ENCODE measurements at places on chromosomes 7 and 10.

DNA sequence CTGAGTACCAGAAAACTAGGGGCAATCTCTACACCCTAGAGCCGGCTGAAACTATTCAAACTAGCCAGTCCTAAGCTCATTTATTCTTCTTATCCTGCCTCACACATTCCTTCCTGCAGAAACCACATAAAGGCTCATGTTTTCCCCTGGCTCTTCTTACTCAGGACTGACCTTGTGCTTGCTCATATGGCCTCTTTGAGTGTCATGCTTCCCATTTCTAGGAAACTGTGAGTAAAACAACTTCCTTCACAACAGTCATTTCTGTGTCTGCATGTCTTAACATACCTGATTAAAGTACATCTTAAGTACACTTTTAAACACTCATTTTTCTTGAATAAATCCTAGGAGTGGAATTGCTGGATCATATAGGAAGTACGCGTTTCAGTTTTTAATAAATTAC, 52.3 kb upstream of the KIAA1217 start:
- no peak for DNase-seq

DNA sequence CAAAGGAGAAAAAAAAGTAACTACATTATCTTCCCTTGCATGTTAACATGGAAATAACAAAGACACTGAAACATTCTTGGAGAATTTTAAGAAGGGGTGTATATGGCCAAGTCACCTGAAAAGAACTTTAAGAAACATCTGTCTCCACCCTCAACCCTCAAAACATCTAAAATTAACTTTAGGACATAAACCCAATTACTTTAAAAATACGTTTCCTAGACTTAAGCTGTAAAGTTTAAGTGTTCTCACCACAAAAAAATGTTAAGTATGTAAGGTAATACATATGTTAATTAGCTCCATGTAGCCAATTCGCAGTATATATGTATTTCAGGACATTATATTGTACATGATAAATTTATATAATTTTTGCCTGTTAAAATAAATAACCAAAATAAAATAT, 71.1 kb upstream of the GLCCI1 start:
- no peak for DNase-seq

DNA sequence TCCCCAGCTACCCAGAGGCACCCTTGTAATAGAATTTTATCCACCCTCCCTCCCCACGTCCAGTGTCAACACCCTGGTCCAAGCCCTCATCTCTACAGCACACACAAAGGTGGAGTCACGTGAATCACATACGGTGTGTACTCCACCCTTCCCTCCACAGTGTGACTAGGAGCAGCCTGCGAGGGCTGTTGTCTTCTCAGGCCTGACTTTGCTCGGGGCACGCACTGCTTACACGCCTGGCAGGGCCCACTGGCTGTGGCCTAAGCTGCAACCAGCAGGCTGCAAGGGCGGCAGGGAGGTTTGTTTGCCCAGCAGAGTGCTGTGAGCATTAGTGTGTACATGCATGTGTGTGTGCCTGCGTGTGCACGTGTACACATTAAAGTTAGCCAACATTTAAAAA, 93.7 kb downstream of the COBL start:
- no peak for DNase-seq

- DNase-seq = no peak
Observed at GRCh38 chr7:98528079-98528478, 89.0 kb upstream of the NPTX2 start.

DNA sequence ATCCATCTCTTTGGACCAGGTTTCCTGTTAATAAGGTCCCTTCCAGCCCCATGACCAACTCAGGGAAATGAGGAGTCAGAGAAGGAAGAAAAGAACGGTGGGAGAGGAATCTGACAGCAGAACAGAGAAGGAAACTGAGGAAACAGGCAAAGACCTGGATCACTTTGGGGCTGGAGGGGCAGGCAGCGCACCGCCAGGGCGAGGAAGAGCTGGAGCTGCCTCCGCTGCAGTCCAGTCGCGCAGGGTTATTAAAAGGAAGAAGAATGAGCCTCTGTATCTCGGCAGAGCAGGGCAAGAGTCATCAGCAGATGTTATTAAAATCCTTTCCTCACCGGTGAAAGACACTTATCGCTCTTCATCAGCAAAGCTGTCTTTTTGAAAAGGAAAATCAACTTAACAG, 37.7 kb upstream of the R3HCC1L start:
- no peak for DNase-seq

GRCh38 chr10:110340122-110340521, 35.4 kb upstream of the SMNDC1 start:
- no peak for DNase-seq

GRCh38 chr10:8305876-8306652, 251.6 kb downstream of the GATA3 start:
- no peak for DNase-seq

DNA sequence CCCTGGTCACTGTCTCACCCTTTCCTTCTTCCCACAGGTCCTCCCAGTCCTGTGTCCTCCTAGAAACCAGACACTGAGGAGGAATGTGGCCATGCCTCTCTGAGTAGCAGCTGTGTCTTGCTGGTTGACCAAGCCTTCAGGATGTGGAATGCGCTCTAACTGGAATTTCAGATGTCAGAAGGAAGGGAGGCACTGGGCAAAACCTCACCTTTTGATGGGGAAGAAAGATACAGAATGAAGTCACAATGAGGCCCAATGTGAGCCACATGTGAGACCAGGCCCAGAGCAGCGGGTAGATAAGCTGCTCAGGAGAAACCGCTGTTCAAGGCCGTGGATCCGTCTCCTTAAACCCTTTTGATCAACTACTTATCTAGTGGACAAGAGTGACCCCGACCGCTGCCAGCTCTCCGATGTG, 54.8 kb upstream of the ECHDC3 start:
- no peak for DNase-seq

DNA sequence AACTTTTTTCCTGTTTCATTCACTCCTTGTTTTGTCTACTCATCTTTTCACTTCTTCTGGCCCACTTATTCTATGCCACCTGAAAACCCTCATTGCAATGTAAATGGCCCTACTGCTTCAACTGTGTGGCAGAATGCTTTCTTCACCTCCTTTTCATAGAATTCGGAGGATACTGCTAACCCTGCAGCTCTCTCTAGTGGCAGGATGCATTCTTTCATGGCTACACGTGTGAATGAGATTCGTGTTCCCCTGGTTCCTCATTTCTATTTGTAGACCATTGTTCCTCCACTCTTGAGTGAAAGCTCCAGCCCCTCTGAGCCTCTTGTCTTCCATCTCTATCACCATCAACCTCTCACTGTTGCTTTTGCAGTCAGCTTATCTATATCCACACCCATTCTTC, 20.9 kb upstream of the CYP26C1 start:
- no peak for DNase-seq

- DNase-seq = no peak
Observed at GRCh38 chr7:45712872-45713668, 138.9 kb downstream of the ADCY1 start.

DNA sequence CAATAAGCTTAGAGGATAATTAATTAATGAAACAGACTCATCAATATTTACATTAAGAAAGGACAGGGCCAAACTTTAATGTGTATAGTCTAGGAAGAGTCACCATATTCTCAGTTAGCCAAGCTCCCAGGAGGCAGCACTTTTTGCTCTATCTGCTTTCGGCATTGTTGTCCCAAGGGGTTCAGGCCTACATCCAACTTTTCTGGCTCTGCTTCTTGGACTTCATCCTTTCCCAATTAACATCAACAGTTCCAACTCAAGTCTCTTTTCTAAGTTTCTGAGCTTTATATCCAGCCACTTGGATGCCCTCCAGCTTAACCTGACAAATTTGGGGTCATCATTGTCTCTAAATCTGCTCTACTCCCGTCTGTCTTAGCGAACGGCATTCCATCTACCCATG, 42.8 kb downstream of the GLI3 start:
- no peak for DNase-seq

- no peak for DNase-seq
Observed at GRCh38 chr7:45180084-45180986, 22.7 kb downstream of the RAMP3 start.

DNA sequence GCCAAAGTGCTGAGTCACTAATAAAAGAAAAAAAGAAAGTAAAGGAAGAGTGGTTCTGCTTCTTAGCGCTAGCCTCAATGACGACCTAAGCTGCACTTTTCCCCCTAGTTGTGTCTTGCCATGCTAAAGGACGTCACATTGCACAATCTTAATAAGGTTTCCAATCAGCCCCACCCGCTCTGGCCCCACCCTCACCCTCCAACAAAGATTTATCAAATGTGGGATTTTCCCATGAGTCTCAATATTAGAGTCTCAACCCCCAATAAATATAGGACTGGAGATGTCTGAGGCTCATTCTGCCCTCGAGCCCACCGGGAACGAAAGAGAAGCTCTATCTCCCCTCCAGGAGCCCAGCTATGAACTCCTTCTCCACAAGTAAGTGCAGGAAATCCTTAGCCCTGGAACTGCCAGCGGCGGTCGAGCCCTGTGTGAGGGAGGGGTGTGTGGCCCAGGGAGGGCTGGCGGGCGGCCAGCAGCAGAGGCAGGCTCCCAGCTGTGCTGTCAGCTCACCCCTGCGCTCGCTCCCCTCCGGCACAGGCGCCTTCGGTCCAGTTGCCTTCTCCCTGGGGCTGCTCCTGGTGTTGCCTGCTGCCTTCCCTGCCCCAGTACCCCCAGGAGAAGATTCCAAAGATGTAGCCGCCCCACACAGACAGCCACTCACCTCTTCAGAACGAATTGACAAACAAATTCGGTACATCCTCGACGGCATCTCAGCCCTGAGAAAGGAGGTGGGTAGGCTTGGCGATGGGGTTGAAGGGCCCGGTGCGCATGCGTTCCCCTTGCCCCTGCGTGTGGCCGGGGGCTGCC, at the start of gene IL6:
Gene IL6, plus strand, starts transcription at position 294 of the 807 bp plus-strand sequence. Its CDS starts 63 bp downstream, at position 357.
- peak; percentile 85 for DNase-seq

GRCh38 chr7:131642429-131642828, 86.0 kb upstream of the PODXL start:
- DNase-seq = no peak

DNA sequence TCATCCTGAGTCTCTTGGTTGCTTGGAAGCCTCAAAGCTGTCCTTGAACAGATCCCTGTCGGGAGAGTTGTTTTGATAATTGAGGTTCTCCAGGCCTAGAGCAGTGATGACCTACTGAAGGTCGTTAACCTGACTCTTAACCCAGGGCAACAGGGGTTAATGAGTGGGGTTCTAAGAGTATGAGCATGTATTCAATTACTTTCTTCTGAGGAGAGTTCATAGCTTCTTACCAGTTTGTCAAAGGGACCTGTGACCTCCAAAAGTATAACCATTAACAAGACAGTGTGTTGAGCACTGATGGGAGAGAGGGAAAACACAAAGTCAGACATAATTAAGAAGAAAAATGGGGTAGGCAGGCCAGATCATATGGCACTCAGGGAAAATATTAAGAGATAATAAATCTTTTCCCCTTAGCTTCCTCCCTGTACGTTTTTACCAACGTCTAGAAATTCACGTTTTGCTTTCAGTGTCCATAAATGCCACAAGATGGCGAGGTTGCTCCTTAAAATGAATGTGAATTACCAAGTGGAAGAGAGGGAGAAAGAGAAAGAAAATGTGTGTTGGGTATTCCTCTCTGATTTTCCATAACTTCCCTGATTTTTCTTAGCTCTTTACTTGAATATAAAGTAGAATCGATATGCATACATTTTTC, 97.6 kb downstream of the SUGCT start:
- peak; percentile 19 for DNase-seq

DNA sequence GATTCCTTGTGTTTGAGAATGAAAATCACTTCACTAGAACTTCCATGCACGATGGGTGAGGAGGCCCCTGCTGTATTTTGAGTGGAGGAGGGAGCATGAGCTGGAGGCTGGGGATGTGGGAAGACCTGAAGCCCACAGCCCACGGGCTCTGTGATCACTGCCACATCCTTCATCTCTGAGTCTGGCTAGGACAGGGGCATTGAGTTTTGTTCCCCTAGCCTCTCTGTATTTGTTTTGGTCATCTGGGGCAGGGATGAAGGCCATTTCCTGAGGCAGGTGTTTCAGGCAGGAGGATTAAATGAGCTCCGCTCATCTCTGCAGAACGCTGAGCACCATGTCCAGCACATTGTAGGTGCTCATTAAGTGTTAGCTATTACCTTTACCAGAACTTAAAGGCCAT, 293.6 kb downstream of the GLRX3 start:
- no peak for DNase-seq

DNA sequence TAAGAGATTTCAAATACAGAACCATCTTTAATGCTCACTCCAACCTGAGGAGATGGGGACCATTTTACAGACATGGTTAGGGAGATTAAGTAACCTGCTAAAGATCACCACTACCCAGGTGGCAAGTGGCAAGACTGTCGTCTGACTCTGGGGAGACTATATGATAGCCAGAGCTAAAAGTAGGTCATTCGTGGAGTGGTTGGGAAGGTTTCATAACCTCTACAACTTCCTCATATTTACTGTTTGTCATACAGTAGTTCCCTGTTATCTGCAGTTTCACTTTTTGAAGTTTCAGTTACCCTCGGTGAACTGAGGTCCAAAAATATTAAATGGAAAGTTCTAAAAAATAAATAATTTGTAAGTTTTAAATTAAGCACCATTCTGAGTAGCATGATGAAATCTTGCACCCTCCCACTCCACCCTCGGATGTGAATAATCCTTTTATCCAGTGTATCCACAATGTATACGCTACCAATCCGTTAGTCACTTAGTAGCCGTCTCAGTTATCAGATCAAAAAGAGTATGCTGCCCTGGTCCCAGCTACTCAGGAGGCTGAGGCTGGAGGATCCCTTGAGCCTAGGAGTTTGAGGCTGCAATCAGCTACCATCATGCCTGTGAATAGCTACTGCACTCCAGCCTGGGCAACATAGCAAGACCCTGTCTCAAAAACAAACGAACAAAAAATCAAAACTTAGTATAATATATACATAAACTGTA, 14.9 kb upstream of the LGI1 start:
- no peak for DNase-seq

DNA sequence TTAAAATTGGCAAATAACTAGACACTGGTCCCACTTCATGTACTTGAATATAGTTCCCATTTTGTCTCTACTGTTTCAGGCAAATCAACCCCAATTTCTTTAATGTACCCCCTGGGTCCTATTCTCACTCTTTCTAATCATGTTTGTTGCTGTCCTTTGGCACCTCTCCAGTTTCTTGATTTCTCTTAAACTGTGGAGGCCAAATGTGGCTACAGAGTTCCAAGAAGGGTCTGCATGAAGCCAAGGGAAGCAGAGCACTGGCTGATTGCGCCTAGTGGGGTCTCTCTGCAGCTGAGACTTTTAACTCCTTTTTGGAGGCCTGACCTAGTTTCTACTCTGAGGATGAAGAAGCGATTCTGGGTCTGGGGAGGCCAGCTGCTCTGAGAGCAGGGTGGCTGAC, 6.7 kb upstream of the ADAM12 start:
- DNase-seq = no peak

- DNase-seq = peak; percentile 49
Observed at GRCh38 chr7:100435401-100436304, 644 bp downstream of the PPP1R35 start.

GRCh38 chr10:63219749-63220148, 86.6 kb downstream of the NRBF2 start:
- no peak for DNase-seq

- DNase-seq = peak; percentile 35
Observed at GRCh38 chr7:94655126-94655847, 646 bp downstream of the SGCE start.

- no peak for DNase-seq
Observed at GRCh38 chr7:47211519-47211973, 370.4 kb downstream of the TNS3 start.

GRCh38 chr7:42235741-42236161, 1.3 kb downstream of the GLI3 start:
- no peak for DNase-seq

GRCh38 chr10:116665541-116666125, 44.9 kb downstream of the PNLIPRP2 start:
- DNase-seq = no peak

Data from NCI-H345 (cell line).